ENCODE measurements at places on chromosomes 6 and 20. TPM values are rescaled to one million over a fixed set of nuclear protein-coding genes. Genes with fewer than 3 reads are reported as not detected.

The KCNK16 gene
- total RNA-seq = not detected

The MMP24OS gene
- total RNA-seq = 30.2 TPM

DNA sequence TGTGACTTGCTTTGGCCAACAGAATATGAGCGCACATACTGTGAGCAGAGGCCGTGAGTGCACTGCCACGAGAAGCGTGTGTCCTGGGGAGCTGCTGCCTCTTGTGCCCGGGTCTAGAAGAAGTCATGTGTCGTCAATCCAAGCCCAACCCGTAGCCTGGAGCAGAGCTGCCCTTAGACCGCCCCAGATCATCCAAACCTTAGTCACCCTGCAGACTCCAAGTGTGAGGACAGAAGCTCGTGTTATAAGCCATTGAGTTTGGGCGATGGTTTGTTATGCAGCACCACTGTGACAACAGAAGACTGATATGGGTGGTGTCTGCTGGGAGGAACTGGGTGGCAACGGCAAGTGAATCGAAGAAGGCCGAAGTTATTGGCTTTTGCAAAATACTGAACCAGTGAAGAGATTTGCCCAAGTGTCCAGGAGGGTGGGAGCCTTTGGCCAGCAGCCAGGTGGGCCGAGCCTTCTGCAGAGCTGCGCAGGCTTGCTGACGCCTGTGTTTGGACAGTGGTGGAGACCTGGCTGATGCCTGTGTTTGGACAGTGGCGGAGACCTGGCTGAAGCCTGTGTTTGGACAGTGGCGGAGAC is 101.3 kb upstream of the SULF2 start:
- no peaks in the 10 kb centered on the region for H3K27me3 ChIP-seq
- H3K27ac ChIP-seq = no peak overlapping the region
- H3K4me1 ChIP-seq = no peaks in the 10 kb centered on the region

- H3K36me3 ChIP-seq = peaks cover 40% of the 10 kb centered on the region
- no peak overlapping the region for H3K27ac ChIP-seq
- no peak for DNase-seq
- peaks cover 41% of the 10 kb centered on the region for H3K4me1 ChIP-seq
- no peak overlapping the region for H3K4me3 ChIP-seq
Observed at GRCh38 chr6:31837369-31838113, 10.0 kb downstream of the HSPA1B start.

DNA sequence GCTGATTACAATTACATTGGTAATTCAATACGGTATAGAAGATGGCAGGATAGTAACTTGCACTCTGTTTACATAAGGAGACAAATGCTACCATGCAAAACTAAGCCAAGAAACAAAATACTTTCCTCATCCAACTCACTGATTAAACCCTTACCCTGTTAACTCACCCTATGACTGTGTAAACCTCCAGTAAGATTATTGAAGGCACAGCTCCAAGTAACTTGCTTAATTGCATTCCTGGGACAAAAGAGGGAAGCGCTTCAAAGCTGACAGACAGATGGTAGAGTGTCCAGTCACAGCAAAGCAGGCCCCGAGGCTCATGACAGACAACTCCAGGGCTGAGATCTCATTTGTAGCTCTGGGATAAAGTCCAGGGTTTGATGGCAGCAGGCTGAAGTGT is 6.9 kb upstream of the KIF16B start:
- H3K4me1 ChIP-seq = no peaks in the 10 kb centered on the region
- H3K27ac ChIP-seq = no peak overlapping the region
- no peaks in the 10 kb centered on the region for H3K36me3 ChIP-seq
- H3K4me3 ChIP-seq = no peak overlapping the region
- H3K27me3 ChIP-seq = no peaks in the 10 kb centered on the region

GRCh38 chr6:38570750-38571149 is 69.0 kb downstream of the BTBD9 start:
- H3K4me3 ChIP-seq = no peak overlapping the region
- DNase-seq = no peak
- H3K36me3 ChIP-seq = no peaks in the 10 kb centered on the region
- H3K27ac ChIP-seq = no peak overlapping the region
- H3K27me3 ChIP-seq = no peaks in the 10 kb centered on the region
